ENCODE measurements at places on chromosomes 4 and X.

GRCh38 chr4:90486346-90486745 is 359.2 kb downstream of the CCSER1 start:
- DNase-seq = no peak

- DNase-seq = no peak
Measured at GRCh38 chr4:94208266-94208665, 601 bp downstream of the SMARCAD1 start.

- no peak for DNase-seq
Measured at GRCh38 chr4:139965789-139966188, 188.2 kb downstream of the MAML3 start.

DNA sequence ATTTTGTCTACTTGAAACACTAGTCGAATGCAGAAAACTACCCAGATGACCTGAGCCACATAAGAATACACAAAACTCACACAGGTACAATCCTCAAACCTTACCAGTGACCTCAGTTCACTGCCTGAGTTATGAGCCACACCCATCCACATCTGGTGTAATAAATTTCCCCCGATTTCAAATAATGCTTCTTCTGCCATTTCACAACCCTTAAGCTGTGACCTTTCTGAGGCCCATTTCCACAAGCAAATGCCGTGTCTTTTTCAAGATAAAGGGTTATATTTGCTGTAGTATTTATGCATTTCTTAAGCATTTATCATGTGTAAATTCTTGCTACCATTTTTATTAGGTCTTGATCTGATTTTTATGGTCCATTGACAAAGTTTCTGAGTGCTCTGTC is 1.8 kb upstream of the ARHGEF38 start:
- no peak for DNase-seq

- DNase-seq = no peak
Measured at GRCh38 chr4:106985830-106986229, 50.3 kb downstream of the DKK2 start.

GRCh38 chr4:47238667-47239066 is 207.3 kb downstream of the GABRB1 start:
- DNase-seq = no peak

- DNase-seq = no peak
Measured at GRCh38 chr4:41213625-41214135, 662 bp downstream of the APBB2 start.

DNA sequence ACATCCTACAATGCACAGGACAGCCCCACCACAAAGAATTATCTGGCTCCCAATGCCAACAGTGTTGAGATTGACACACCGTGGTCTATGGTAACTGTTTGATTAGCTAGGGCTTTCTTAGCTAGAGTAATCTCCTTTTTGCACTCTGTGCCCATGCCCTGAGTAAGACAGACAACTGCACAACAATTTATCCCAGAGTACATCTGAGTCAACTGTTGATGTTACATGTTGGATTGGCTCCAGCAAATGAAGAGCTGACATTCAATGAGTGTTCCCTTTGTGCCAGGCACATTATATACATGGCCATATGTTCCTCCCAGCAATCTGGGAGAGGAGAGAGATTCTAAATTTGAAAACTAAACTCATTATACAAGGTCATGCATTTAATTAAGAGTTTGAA is 3.9 kb upstream of the FAM9C start:
- DNase-seq = no peak

- no peak for DNase-seq
Measured at GRCh38 chr4:77009511-77010115, 60.1 kb downstream of the SEPTIN11 start.

DNA sequence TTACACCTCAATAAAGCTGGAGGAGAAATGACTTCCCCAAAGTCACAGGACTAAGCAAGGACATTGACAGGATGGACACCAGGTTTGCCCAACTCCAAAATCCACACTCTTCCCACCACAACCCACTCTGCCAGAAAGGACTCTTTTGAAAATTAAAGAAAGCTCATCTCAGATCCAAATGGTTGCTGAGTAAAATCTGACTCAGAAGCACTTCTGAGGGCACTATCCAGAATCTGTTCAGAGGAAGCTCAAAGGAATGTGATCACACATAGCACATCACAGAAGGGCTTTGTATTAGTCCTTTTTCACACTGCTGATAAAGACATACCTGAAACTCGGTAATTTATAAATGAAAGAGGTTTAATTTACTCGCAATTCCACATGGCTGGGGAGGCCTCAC is 155.5 kb downstream of the RAB28 start:
- no peak for DNase-seq

- no peak for DNase-seq
Measured at GRCh38 chrX:48976086-48976485, 4.4 kb upstream of the KCND1 start.

Measured in NCI-H1048 (cell line).